ENCODE measurements at places on chromosomes 3 and 15.
A peak's percentile ranks its signal among the peaks of the same experiment; 100 is the strongest.

DNA sequence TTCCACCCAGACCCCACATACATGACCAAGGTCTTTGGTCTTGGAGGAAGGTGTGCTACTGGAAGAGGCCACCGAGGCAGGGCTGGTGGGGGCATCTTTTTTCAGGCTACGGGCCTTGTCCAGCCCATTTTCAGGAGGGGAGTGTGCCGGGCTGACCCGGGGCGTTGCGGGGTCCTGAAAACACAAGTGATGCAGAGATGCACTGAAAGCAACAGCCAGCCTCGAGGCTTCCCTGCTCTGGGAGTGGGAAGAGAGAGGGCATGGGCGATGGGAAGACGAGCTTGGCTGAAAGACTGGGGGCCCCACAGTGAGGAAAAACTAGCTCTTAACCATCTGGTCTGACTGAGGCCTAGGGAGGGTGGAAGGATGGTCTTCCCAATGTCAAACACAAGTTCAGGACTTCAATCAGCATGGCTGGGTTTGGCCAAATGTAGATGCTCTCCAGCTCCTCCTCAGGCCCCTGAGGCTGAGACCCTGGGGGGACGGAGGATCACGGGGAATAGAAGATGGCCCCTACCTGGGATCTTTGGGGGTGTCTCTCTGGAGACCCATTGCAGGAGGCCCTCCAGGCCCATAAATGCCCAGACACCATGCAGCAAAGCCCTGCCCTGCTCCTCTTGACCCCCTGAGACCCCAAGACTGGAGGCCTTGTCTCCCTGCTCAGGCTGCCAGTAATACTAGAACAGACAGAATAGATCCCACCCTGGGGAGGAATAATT is 38.9 kb downstream of the TLE3 start:
- DNase-seq, result no peak

DNA sequence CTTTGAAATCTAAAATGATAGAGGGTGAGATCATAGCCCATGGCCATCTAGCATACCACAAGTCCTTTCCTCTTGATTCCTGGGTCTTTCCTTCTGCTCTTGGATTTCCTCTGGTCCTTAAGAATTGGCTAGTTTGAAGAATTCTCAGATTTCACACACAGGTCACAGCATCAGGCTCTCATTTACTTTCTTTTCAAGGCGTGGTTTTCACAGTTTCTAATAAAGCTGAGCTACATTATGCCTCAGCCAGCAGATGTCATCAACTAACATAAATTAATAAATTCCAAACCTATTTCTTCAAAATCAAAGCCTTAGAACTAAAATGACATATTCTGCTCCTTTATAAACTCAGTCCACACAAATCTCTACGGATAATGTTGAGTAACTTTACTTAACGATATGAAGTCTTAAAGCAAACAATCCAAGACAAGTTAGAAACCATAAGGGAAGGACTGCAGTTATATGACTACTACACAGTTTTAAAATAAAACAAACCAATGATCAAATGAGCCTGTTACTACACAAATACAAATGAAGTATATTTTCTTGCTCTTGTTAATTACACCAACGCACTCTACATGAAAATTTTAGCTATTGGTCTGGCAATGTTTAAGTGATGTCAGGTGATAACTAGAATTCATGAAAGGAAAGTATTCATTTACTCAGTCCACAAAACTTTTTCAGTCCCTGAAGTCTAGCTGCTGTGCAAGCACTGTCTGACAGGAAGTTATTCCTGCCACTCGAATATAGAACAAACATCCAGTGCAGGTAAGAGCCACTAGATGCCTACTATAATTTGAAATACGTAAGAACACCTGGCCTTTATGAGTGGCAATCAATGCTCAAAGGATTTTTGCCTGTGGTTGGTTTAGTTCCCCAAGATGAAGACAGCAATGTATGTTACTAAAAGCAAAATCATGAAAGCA is 9.2 kb downstream of the CCDC14 start:
- peak; percentile 12 for DNase-seq

- no peak for DNase-seq
These were observed 68.6 kb downstream of the DCLK3 start for GRCh38 chr3:36695769-36696137.

DNA sequence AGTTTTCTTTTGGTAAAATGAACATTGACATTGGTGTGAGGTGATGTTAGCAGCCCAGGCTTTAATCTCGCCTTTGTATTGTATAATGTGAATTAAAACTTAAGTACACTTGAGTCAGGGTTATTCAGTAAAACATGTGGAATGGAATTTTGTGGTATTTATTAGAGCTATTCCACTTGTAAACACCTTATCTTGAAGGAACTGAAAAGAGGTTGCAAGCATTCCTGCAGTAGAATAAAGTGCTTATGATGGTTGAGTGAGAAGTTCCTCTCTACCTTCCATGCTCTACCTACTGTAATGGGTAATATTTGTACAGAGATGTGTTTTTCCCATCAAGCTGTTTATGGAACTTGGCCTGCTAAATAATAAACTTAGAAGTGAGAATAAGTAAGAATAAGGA is 36.1 kb downstream of the HMG20A start:
- DNase-seq, result no peak

- DNase-seq, result no peak
These were observed 50.1 kb downstream of the SUMF1 start for GRCh38 chr3:4416961-4417360.

DNA sequence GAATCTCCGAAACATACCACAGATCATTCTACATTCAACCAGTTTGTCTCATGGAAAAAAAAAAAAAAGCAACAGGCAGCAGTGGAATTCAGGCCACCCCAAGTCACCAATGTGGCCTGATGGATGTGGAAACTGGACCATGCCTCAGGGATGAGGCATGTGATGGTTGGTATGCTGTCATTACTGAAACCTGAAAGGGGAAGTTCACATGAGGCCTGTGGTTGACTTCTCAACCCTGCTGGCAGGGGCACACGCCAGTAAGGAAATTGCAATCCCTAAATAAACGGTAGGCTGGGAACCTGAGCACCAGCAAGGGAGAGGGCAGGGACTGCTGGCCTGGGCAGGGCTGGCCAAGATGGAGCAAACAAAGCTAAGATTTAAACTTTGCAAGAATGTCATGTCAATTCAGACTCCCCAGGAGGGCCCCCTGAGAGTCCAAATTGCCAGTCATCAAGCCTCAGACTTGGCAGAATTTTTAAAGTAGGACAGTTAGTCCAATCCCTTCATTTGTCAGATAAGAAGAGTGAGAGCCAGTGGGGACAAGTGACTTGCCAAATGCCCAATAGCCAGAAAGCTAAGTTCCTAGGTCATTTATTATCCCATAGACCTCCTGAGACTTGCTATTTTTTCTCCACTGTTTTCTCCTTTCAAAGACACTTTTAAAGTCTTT is 310.4 kb downstream of the ERC2 start:
- no peak for DNase-seq

DNA sequence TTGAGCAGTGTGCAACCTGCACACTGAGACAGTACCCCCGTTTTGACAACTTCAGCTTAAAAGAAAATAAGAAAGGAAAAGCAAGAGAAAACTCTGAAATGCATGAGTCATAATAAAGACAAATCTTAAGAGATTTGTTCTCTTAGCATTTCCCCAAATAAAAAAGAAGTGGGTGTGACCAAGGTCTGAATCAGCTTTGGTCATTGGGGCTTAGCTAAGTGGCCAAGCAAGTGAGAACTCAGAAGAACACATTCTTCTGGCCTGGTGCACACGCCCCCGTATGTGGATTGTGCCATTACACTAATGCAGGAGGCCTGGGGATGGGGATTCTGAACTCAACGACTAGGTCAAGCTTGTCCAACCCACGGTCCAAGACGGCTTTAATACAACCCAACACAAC is 56.9 kb upstream of the PDZRN3 start:
- no peak for DNase-seq

- peak; percentile 61 for DNase-seq
These were observed 1.1 kb upstream of the SOX2 start for GRCh38 chr3:181710345-181711291.

DNA sequence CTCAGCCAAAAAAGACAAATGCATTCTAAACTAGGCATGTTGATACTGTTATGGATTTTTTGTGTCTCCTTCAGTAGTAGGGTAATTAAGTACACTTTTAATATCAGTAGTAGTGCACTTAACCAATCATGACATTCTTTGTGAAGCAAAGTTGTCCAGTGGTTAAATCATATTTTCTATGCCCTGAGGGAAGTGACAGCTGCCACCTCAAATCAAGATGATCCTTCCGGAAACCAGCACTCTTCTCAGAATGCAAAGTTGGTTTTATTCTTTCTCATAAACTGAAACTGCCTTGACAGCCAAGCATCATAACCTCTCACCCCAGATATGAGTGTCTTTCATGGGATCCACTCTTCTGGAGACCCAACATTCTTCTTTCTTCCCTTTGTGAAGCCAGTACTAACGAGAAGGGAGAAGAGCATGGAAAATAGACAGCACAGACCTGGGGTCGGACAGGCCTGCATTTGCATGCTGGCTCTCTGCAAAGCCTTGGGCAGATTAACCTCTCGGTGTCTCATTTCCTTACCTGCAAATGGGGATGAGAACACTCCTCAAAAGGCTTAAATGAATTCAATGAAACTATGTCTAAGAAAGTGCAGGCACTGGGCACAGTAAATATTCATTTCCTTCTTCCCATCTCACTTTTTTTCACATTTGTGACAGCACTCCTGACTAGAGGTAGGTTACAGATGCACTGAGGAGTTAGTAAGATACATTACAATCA is 13.2 kb downstream of the AAGAB start:
- DNase-seq, result no peak

DNA sequence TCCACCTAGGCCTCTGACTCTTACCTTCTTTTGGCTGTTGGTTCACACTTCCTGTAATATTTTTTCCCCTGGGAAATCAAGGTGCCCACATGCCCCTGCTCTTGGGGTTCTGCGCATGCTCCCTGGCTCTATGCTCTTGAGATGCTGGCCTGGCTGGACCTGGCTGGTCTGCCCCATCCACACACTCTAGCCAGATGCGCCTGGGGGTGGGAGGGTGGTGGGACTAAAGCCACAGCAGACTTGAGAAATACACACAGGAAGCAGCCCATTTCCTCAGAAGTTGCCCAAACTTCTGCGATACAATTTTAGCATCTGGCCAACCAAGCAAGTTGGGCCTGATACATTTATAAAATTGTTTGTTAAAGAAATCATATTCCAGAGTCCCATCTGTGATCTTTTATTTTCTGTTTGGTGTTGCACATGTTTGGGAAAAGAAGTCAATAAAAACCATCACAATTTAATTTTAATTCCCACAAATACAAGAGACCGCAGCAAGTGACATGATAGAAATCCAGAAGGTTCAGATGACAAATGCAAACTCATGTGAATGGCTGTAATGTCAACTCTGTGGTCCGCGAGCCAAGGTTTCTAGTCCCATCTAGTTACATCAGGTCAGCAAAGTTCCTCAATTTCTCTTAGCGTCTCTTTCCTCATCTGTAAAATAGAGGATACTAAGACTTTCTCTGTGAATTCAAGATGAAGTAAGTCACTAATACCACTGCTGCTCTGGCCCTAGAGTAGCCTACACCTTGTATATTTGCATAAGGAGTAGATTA is 55.9 kb upstream of the MEF2A start:
- no peak for DNase-seq
